ENCODE measurements at places on chromosomes 5 and 9.

- DNase-seq, result no peak
Measured at GRCh38 chr9:92173318-92173717, 58.1 kb upstream of the SPTLC1 start.

DNA sequence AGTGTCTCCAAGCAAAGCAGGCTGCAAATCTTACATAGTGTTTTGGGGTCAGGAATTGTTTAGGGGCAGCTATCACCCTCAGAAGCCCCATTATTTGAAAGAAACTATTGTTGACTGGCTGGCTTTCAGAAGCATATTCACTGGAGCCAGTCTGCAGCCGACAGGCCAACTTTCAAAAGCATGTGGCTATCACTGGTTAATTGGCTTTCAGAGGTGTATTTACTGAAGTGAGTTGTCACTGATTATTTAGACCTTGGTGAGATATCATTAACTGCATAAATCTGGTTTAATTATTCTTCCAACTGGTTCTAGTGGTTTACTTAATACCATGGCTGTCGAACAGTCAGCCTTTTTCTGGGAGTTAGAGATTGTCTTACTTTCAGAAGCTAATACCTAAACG, 247.0 kb downstream of the CWC27 start:
- no peak for DNase-seq

- DNase-seq, result no peak
Measured at GRCh38 chr5:119583684-119584083, 45.7 kb upstream of the FAM170A start.

- no peak for DNase-seq
Measured at GRCh38 chr5:107389130-107389774, 281.5 kb downstream of the EFNA5 start.

DNA sequence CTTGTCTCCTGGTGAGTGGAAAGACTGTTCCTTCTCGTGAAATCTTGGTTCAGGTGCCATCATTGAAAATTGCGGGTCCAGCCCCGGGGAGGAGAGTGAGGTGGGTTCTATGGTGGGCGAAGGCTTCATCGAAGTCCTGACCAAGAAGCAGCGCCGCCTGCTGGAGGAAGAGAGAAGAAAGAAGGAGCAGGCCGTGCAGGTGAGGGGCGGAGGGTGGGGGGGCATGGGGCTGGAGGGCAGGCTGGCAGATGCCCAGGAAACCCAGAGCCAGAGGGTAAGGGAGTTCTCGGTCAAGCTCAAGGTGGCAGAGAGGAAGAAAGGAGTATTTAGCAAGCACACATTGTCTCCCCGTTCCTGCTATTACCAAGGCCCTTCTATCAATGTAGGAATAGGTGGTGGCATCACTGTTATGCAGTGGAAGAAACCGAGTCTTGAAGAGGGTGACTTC, 24.3 kb upstream of the POMT1 start:
- no peak for DNase-seq

- DNase-seq, result no peak
Measured at GRCh38 chr5:80481019-80481893, 6.6 kb upstream of the FAM151B start.

GRCh38 chr5:79947567-79947966, 43.5 kb downstream of the MTX3 start:
- no peak for DNase-seq

DNA sequence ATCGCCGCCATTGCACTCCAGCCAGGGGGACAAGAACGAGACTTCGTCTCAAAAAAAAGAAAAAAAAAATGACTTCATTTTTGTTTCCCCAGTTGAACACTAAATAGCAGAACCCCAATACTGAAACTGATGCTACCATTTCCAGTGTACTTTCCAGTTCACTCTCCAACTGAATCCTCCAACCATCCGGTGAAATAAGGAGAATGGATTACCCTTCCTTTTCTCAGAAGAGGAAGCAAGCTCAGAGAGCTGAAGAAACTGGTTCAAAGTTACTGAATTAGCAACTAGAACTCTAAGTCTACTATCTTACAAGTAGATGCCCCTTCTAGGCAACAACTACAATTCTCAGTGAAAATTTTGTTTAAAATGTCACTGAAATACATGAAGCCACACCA, 3.9 kb downstream of the FAM13B start:
- no peak for DNase-seq
